Activated T-cell treated with anti-CD3 and anti-CD28 coated beads, Interleukin-2, amount 50 U/mL, for 72 hours (primary cell): ENCODE measurements at places on chromosomes 2 and 18. TPM values are rescaled to one million over a fixed set of nuclear protein-coding genes. Genes with fewer than 3 reads are reported as not detected.
A peak's percentile ranks its signal among the peaks of the same experiment; 100 is the strongest.

DNA sequence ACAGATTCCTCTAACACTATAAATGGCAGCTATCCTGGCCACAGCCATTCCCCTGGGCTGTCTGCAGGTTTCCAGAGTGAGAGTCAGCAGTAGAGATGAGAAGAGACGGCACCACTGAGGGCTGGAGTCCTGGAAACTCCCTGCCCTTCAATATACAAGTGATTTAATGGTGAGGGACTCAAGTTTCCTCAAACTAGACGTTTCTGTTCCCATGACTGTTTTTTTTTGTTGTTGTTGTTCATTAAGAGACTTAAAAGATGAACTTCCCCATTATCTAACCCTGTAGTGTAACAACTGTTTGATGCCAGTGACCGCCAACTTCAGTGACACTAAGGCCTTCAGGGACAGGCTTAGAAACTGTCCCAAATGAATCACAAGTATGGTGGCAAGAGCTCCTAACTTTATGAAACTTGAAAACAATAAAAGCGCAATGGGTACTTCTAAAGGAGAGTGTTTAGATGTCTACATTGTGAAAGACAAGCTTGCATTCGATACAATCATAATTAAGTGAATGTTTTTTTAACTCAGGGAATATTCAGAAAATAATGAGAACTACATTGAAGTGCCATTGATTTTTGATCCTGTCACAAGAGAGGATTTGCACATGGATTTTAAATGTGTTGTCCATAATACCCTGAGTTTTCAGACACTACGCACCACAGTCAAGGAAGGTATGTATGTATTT is 34.0 kb downstream of the IL1R2 start:
- no peak for DNase-seq

Gene ARHGAP15
- 94.6 TPM for total RNA-seq

GRCh38 chr2:172905937-172906811 is 169.5 kb upstream of the MAP3K20 start:
- no peak for DNase-seq

DNA sequence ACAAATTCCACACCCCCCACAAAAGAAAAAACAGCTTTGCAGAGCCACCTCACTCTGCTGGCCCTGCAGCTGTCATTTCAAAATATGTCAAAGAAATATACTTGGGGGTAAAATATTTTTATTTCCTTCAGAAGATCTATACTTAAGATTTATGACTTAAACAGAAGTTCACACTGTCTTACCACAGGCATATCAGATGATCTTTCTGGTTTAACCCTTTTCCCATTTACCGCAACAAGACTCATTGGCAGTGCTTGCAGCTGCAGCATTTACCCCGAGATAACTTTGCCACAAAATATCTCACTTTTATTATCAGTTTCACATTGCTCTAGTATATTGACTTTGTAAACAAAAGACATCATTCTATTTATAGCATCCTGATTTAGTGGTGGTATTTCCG is 21.6 kb upstream of the SLC35G4 start:
- DNase-seq: no peak

Gene PDE11A
- not detected for total RNA-seq

Gene GAREM1
- total RNA-seq: 0.39 TPM

DNA sequence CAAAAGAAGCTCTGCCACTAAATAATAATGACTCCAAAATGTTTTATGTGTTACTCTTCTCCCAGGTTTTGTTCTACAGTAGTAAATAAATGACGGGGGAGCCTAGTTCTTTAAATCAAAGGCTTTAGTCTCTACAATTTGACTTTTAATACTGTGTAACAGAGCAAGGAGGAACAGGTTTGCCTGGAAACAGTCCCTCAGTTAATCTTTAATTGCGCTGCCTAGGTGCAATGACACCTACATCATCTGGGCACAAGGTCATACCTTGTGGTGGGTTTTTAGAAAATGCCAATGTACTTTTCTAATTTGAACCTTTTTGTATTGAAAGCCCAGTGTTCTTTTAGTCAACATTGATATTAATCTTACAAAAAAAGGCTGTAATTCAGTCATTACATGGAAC is 287.3 kb upstream of the SETBP1 start:
- no peak for DNase-seq

GRCh38 chr18:52200921-52201663 is 138.9 kb upstream of the DCC start:
- no peak for DNase-seq

Gene CCDC142
- total RNA-seq: 9.0 TPM

GRCh38 chr18:51621113-51621863 is 423.8 kb upstream of the MEX3C start:
- peak; percentile 21 for DNase-seq

Gene CYP26B1
- not detected for total RNA-seq

GRCh38 chr2:241822264-241822623 is 13.3 kb downstream of the NEU4 start:
- DNase-seq: no peak

Gene SPP2
- not detected for total RNA-seq

DNA sequence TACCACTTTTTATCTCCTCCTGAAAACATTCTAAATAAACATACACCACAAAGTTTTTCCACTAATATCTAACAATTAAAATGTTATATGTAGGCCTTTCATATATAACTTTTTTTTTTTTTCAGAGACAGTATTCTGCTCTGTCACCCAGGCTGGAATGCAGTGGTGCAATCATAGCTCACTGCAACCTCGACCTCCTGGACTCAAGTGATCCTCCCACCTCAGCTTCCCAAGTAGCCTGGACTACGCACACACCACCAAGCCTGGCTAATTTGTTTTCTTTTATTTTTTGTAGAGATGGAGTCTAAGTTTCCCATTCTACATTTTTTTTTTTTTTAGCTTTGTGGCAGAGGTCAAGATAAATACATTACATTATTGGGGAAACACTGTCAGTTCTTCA is 1612.6 kb upstream of the NXPH2 start:
- no peak for DNase-seq

DNA sequence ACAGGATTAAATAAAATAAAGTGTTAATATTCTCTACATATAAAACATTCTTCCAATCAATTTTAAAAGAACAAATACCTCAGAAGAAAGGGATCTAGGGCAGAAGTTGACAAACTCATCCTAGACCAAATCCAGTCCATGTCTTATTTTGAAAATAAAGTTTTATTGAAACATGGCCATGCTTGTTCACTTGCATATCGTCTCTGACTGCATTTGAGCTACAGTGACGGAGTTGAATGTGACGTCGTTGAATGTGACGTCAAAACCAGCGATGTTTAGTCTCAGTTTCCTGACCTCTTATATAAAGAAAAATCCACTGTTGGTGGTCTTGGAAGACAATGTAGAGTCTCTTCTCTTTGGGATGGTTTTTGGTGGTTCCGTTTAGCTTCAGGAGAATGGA is 33.6 kb downstream of the GREB1L start:
- DNase-seq: no peak

GRCh38 chr2:185208261-185208660 is 530.3 kb upstream of the FSIP2 start:
- no peak for DNase-seq

DNA sequence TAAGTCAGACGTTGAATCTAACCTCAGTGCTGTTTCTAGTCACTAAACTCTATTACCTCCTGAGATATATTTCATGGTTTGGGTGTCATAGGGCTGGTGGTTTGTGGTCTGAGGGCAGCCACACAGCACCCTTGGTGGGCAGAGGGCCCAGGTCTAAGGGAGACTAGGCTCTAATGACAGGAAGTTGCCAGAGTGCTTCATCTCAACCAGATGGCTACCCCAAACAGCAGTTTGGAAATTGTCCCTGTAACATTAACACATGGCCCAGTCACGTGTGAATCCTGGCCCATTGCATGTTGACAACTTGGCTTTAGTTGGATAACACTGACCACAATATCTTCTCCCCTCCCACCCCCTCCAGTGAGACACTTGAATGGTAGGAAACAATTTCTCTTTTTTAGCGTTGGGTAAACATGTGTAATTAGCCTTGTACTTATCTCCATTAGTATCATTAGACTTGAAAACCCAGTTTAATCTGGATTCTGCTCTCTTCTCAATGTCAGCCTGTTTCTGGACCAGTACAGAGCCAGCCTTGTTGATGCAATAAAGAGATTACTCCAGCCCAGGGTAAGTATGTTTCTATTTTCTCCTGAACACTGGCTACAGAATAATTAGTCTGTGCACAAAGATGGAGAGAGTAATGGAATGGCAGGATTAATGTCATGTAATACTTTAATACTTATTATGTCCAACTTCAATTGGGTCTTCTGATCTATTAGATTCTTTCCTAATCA is 187.8 kb upstream of the SIX3 start:
- peak; percentile 40 for DNase-seq

Gene PREPL
- total RNA-seq: 30.1 TPM

Gene TANC1
- 1.6 TPM for total RNA-seq

Gene NT5C1B
- not detected for total RNA-seq

DNA sequence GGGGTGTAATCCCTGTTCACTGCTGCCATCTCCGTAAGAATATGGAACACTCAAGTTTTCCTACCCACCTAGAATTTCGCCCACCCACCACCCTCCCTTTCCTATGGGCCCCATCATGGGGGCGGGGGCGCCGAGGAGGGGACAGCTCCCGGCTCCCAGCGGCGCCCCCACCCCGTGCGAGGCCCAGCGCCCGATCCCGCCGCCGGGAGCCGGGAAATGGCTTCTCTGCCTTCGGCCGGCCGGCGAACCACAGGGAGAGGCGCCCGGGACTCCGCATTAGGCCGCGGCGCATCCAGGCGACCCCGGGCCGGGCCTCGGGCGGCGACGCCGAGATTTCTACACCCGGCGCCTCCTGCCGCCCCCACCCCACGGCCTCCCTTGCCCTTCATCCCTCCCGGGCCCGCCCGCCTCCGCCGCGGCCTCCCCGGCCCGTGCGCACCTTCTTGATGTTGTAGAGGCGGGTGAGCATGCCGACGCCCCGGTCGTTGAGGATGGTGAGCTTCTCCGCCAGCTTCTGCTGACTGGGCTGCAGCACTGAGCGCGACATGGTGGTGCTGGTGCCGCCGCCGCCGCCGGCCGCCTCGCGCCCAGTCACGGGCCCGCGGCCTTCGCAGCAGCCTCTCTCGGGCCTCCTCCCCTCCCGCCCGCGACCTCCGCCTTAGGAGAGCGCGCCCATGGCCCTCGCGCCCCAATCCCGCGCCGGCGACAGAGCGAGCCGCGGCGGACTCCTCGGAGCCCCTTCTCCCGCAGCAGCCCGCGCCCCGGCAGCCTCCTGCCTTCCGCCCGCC is 510 bp downstream of the NCKAP1 start:
- peak; percentile 55 for DNase-seq

Gene DCDC2C
- total RNA-seq: not detected
